Immature natural killer cell (primary cell): ENCODE measurements at places on chromosomes 3 and 15. TPM values are rescaled to one million over a fixed set of nuclear protein-coding genes. Genes with fewer than 3 reads are reported as not detected.

The RAB6B gene
- 0.46 TPM for polyA plus RNA-seq

DNA sequence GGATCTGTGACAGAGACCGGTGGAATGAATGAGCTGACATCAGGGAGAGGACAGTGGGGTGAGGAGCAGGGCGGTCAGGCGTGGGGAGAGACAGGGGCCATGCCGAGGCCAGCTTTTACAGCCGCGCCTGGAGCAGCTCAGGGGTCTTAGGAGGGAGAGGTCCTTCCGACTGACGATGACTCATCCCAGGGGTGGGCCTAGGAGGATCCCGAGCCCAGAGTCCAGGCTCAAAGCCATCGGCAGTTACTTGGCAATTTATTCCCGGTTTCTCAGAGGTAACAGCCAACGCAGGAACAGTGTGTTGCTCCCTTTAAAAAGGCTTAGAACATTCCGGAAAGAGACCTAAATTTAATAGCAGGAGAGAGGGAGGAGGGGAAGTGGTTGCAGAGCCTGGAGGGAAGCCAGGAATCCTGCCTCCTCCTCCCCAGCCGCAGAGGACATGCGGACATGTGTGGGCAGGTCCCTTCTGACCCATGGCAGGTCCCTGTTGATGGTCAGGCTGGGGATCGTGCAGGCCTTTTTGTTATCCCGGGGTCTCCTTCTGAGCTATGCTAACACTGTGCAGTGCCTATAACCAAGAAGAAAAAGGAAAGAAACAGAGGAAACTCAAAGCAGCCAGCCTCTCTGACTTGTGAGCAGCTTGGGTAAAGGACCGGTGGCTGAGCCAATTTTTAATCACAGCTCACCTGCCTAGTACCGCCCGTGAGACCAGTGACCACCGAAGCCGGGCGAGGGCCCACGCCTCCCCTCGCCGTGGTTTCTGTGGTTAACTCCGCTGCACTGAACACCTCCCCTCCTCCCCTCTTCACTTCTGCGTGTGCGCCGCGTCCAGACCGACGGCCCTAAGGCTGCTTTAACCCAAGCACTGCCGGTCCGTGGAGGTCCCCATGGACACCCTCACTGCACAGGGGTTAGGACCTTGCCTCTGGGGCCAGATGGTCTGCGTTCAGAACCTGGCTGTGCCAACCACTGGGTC lies 392.4 kb upstream of the PROK2 start:
- peaks cover 8% of the 10 kb centered on the region for H3K27me3 ChIP-seq
- peak overlapping the region; percentile 52 for H3K4me3 ChIP-seq
- H3K4me1 ChIP-seq = peaks cover 19% of the 10 kb centered on the region
- no peak overlapping the region for H3K27ac ChIP-seq

The CNTN3 gene
- not detected for polyA plus RNA-seq

The CKMT1B gene
- not detected for polyA plus RNA-seq

The TEX55 gene
- not detected for polyA plus RNA-seq

DNA sequence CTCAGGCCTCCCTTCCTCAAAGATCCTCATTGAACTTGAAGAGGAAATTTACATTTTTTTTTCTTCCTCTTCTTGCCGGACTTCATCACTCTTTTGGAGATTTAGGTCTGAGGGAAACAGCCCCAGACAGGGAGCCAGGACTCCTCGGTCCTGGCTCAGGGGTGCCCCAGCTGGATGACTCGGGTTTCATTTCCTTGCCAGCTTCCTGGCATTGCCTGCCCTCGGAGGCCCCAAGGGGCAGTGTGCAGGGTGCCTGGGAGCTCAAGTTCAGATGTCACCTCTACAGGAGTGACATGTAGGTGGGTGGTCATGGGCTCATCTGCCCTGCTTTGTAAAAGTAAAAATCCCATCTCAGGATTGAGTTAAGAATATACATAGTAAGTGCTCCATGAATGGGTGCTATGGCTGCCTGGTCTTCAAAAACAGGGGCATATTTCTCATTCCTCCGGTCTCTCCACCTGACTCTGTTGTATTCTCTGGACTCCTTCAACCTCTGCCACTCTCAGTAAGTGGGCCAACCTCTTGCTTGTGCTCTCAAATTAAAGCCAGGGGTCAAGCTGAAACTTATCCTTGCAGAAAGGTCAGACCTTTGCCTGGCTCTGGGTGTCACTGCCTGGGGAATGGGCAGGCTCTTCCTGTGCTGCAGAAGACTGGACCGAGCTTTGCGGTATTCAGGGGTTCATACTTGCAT lies 51.8 kb downstream of the SMAD6 start:
- H3K36me3 ChIP-seq = no peaks in the 10 kb centered on the region
- no peak for DNase-seq
- no peaks in the 10 kb centered on the region for H3K27me3 ChIP-seq

GRCh38 chr3:141485641-141486495 lies 959 bp upstream of the RASA2 start:
- no peak for DNase-seq
- H3K4me3 ChIP-seq = peak overlapping the region; percentile 88
- H3K27ac ChIP-seq = peak overlapping the region; percentile 96
- H3K27me3 ChIP-seq = peaks cover 1% of the 10 kb centered on the region

DNA sequence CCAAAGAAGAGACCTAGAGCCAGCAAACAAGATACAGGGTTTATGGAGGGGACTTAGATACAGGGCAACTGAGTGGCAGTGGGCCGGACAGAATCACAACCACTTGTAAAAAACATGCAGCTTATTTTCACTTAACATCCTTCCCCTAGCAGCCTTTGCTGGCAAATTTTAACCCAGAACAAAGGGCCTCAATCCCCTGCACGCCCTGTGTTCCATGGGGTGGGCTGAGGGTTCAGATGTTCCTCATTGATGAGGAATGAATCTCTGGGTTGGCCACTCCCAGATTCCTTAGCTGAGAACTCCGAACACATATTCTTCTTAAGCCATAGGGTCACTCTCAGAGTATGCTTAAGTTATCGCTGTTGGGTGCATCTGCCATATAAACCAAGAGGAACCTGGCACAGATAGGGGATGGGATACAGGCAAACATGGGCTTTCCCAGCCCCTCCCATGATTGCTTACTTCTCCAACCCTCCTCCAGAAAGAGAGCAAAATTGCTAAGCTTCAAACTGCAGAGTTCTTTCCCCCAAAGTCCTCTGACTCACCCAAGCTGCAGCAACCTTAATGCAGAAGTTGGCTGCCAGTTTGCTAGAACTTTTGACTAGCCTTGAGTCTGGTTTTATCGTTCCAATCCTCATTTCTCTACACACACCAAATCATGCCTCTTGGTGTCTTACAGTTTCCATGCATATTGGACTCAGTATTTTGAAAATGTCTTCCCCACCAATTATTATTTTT lies 146.9 kb downstream of the CD47 start:
- DNase-seq = no peak
- no peak overlapping the region for H3K4me3 ChIP-seq
- peaks cover 10% of the 10 kb centered on the region for H3K4me1 ChIP-seq
- no peaks in the 10 kb centered on the region for H3K27me3 ChIP-seq
- H3K36me3 ChIP-seq = no peaks in the 10 kb centered on the region

The ATP13A4 gene
- not detected for polyA plus RNA-seq

- no peak for DNase-seq
- no peaks in the 10 kb centered on the region for H3K36me3 ChIP-seq
- H3K27ac ChIP-seq = no peak overlapping the region
- no peaks in the 10 kb centered on the region for H3K4me1 ChIP-seq
- H3K27me3 ChIP-seq = no peaks in the 10 kb centered on the region
Observed at GRCh38 chr3:37474901-37475331, 300.5 kb upstream of the LRRFIP2 start.

DNA sequence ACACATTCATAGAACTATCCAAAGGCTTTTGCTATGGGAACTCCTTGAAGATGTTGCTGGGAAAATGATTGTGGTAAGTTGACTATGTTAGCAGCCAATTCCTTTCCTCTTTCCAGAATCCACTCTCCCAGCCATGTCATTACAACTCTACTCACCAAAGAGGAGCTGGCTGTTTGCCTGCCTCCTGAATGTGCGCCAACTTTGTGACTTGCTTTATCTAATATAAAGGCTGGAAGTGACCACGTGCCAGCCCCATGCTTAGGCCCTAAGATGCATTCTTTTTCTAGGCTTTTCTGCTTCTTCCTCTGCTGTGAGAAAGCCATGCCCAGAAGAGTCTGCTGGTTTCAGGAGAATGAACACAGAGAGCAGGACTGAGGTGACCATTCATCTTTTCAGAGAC lies 182.2 kb downstream of the GABRB3 start:
- H3K27ac ChIP-seq = no peak overlapping the region
- H3K4me3 ChIP-seq = no peak overlapping the region
- H3K27me3 ChIP-seq = no peaks in the 10 kb centered on the region
- no peaks in the 10 kb centered on the region for H3K36me3 ChIP-seq
- no peaks in the 10 kb centered on the region for H3K4me1 ChIP-seq
- DNase-seq = no peak

The MAP3K13 gene
- polyA plus RNA-seq = 18.0 TPM

GRCh38 chr3:39189150-39189958 lies 3.0 kb downstream of the XIRP1 start:
- no peaks in the 10 kb centered on the region for H3K36me3 ChIP-seq
- peaks cover 23% of the 10 kb centered on the region for H3K4me1 ChIP-seq
- no peak for DNase-seq
- H3K4me3 ChIP-seq = no peak overlapping the region
- no peaks in the 10 kb centered on the region for H3K27me3 ChIP-seq
- peak overlapping the region; percentile 92 for H3K27ac ChIP-seq

DNA sequence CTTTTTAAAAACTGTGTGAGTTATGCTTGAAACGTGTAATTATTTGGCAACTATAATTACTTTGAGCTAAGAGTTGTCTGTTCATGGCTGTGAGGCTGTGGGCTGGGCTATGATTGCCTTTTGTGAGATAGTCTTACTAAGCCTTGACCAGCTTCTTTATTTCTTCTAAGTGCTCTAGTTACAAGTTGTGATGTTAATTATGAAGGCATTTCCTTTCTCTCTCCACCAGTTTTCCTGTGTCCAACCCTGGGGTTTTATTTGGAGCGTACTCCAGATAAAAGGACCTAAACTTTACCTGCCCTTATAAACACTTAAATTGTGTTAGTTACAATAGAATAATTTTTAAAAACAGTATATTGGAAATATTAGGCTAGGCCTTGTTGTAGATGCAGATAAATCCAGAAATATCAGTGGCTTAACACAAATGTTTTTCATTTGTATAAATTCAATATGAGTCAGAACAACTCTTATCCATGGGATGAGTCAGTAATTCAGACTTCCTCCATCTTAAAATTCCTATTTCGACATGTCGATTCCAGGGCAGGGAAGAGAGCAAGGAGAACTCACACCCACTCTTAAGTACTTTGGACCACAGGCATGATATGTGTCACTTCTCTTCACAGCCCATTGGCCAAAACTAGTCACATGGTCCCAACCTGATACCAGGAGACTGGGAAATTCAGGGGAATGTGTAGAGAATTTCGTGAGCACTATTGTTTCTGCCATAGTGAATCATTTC lies 17.0 kb downstream of the TMEM62 start:
- no peak for DNase-seq
- no peak overlapping the region for H3K27ac ChIP-seq
- H3K27me3 ChIP-seq = no peaks in the 10 kb centered on the region
- peaks cover 3% of the 10 kb centered on the region for H3K4me1 ChIP-seq
- H3K36me3 ChIP-seq = peaks cover 11% of the 10 kb centered on the region

The TTC21A gene
- polyA plus RNA-seq = 0.39 TPM

The ADAMTS7 gene
- not detected for polyA plus RNA-seq

DNA sequence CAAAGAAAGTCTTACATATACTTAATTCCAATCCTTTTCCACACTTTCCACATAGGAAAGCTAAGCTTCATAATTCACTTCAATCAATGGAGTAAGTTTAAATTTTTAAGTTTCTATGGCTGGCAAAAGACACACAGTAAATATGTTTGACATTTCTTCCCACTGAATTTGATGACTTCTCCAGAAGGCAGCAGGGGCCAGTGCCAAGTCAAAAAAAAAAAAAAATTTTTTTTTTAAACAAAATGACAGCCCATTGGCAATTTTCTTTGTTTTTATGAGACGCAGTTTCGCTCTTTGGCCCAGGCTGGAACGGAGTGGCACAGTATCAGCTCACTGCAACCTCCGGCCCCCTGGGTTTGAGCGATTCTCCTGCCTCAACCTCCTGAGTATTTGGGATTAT lies 28.7 kb downstream of the ATP13A3 start:
- H3K36me3 ChIP-seq = peaks cover 3% of the 10 kb centered on the region
- DNase-seq = no peak
- no peak overlapping the region for H3K27ac ChIP-seq

DNA sequence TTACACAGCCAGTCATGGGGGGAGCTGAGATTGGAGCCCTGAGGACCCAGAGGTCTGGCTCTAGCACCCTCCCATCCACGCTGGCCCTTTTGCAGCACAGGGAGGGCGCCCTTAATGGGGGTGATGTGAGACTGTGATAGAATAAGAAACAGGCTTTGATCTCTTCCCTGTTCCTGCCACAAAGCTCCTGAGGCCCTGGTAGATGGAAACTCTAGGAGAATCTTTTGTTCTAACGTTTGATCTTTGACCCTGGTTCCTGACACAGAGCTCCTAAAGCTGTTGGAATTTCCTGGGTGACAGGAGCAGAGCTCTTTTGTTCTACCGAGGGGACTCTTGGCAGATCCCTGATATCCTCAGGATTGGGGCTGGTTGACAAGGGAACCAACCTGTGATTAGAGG lies 1.2 kb upstream of the UROC1 start:
- H3K36me3 ChIP-seq = no peaks in the 10 kb centered on the region
- H3K27ac ChIP-seq = no peak overlapping the region
- DNase-seq = no peak
- H3K27me3 ChIP-seq = peaks cover 15% of the 10 kb centered on the region
- no peak overlapping the region for H3K4me3 ChIP-seq

GRCh38 chr3:29215948-29216347 lies 64.9 kb upstream of the RBMS3 start:
- H3K4me1 ChIP-seq = no peaks in the 10 kb centered on the region
- H3K4me3 ChIP-seq = no peak overlapping the region
- H3K27ac ChIP-seq = no peak overlapping the region
- H3K27me3 ChIP-seq = peaks cover 1% of the 10 kb centered on the region
- no peak for DNase-seq
- H3K36me3 ChIP-seq = no peaks in the 10 kb centered on the region

GRCh38 chr15:80840182-80841130 lies 61.3 kb downstream of the CEMIP start:
- no peak for DNase-seq
- no peaks in the 10 kb centered on the region for H3K4me1 ChIP-seq
- H3K27me3 ChIP-seq = peaks cover 6% of the 10 kb centered on the region
- H3K27ac ChIP-seq = no peak overlapping the region
- H3K36me3 ChIP-seq = no peaks in the 10 kb centered on the region

DNA sequence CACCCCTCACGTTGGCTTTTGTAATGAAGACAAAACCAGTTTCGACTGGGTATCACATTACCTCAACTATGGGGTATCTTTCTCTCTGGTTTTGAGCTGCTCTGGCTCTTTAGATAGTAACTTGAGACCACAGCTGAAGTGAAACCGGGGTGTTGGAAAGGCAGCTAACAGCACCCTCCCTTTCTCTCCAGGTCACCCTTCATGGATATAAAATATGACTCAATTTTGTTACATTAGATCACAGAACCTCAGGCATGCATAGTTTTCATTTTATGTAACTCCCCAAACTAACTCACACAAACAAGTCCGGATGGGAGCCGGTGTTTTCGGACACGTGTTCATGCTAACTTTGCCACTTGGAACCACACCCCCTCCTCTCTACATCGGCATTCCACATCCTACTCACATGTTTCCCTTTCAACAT lies 90.7 kb downstream of the NR2F2 start:
- no peaks in the 10 kb centered on the region for H3K4me1 ChIP-seq
- no peak overlapping the region for H3K4me3 ChIP-seq
- DNase-seq = no peak
- H3K36me3 ChIP-seq = no peaks in the 10 kb centered on the region

GRCh38 chr15:92524874-92525565 lies 130.6 kb downstream of the FAM174B start:
- no peak overlapping the region for H3K27ac ChIP-seq
- DNase-seq = no peak
- H3K27me3 ChIP-seq = peaks cover 6% of the 10 kb centered on the region
- no peaks in the 10 kb centered on the region for H3K36me3 ChIP-seq
- peaks cover 2% of the 10 kb centered on the region for H3K4me1 ChIP-seq
